ENCODE measurements at places on chromosomes 2 and 18.

DNA sequence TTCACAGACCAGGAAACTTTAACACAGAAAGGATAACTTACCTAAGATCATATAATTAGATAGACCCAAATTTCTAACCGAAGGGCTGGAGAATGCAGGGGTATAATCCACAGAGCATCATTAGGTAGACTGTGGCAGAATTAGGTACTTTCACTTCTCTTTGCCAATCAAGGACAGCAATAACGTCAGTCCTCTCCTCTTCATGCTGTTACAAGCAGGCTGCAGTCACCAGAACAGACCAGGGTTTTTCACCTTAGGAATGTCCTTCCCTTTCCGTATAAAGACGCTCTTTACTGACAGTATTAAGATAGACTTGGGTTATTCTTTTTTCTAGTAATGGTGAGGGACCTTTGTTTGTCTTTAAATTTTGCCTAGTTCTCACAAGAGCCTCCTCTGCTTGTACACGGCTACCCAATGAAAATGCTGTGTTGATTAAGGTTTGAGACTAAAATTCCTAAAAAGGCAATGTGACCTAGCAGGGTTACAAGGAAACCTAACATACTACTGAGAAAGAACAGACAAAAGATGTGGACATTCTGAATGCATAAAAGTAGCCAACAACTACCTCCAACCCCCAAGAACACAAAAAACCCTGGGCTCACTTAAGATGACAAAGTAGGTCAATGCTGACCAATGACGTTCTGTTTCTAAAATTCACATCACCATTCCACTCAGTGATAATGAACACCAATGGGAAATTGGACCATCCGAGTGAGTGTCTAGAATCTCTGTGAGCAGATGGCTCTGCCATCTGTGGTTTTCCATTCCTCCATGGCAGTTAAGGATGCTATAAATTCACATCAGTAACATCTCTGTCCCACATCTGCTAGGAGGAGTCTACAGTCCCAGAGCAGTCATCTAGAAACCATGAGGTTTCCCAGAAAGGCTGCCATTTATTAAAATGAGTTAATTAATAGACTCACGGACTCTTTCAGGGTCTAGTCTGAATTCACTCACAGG is 2.1 kb downstream of the PDIA6 start:
- DNase-seq, result no peak

DNA sequence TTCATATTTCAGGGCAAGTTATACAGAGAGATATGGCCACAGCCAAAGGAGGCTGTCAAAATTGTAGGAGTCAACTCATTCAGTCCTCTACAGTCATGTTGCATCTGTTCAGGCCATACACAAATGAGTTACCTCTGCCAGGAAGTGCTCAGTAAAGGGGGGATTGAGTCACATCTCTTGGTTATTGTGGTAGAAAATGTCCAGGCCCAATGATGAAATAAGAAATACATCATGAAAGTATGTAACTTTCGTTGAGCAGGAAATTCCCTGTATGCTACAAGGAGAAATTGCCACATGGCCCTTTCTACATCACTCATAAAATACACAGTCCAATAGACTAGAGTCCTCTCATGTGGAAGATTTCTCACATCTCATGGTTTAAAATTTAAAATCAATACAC is 103.9 kb upstream of the COL3A1 start:
- DNase-seq, result no peak

DNA sequence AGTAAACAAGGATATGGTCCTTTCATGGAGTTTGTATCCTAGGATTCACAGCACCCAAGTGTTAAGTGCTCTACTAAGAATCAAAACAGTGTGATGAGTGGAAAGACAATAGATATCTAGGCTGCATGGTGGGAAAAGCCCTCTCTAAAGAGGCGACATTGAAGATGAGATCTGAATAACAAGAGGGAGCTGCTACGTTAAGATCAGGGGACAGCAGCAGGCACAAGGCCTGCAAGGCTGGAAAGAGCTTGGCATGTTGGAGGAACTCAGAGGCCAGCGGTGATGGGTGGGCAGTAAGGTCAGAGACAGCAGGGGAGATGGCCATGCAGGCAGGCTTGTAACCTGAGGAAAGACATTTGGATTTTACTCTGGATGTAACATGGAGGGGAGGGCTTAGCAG is 177.5 kb downstream of the GFPT1 start:
- no peak for DNase-seq

DNA sequence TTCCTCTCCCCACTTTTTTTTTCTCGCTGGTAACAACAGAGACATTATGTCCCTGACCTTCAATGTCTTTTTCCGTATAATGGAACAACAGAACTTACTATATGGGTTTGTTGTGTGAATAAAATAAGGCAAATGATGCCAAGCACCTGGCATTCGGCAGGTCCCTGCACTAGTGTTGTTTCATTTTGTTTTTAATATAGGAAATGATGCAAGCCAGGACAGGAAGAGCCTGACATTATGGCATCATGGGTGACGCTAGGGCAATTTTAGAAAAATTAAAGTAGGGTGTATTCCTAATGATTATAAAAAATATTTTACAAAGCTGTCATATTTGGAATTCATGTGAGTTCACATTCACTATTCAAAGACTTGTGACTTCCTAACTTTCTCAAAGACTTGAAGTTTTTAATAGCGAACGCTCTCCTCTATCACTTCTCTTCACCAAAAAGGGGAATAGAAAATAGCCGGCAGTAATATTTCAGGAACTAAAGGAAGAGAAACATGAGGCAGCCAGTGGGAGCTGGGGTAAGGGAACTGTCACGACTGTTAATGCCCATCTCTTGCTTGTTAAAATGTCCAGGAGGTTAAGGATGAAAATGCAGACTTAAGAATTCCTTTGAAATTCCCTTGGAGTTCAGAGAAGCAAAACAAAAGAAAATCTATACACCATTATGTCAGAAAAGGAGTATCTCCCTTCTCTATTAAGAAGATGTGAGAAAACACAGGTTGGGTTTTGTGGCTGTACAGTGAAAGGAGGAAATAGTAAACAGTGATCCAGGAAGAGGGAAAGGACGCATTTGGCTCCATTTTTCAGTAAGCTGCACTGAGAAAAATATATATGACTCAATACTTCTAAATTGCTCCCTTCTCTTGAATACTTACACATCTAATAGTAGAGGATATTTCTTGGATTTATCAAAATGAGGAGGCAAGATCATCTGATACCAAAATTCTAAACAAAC is 60.2 kb downstream of the DPP4 start:
- DNase-seq, result no peak

GRCh38 chr18:23356915-23357601 is 96.0 kb upstream of the RIOK3 start:
- DNase-seq, result no peak

- DNase-seq, result no peak
Observed at GRCh38 chr2:97914691-97915213, 81.0 kb downstream of the TMEM131 start.

GRCh38 chr2:84874381-84875212 is 6.3 kb downstream of the TRABD2A start:
- no peak for DNase-seq
